ENCODE measurements at places on chromosomes 2 and 18.

- DNase-seq = no peak
These were observed 100.8 kb upstream of the MYCN start for GRCh38 chr2:15839426-15840124.

DNA sequence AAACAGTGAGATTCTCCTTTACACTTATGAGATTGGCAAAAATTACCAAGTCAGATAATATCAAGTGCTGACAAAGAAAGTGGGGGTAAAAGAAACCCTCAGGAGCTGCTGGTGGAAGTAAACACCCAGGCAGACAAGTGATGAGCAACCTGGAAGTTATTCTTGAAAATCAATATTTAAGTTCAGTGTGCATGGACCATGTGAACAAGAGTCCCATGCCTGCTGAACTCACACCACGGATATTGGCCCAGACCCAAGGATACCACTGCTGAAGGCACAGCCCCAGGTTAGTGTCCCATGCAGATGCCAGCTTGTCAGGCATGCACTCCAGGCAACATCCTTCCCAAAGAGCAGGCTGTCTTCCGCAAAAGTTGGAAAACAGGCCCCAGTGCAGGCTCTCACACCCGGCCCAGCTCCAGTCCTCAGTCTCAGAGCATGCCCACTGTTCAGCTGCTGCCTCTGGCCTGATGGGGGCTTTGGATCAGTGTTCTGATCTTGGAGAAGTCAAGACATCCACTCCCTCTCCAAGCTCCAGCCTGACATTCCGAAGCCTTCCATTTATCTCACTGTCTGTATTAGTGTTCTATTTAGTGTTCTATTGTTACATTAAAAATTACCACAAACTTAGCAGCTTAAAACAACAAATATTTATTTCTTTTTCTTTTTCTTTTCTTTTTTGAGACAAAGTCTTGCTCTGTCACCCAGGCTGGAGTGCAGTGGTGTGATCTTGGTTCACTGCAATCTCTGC is 70.0 kb downstream of the HS1BP3 start:
- no peak for DNase-seq

- no peak for DNase-seq
These were observed 34.8 kb downstream of the HAT1 start for GRCh38 chr2:171957061-171957460.

DNA sequence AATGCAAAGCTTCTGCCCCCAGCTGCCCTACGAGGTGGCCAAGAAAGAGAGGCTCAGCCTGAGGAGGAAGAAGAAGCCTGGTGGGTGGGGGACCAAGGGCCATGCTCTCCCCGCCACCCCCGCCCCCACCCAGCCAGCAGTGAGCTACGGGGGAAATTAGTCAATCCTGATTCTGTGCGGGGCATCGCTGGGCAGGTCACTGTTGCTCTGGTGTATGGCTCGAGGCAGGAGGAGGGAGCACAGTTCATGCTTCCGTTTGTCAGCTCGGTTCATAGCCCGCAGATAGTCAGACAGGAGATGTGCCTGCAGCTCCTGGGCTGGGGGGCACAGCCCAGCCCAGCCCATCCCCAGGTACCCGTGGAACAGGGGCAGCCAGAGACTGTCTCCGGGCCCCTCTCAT is 17.1 kb downstream of the RAMP1 start:
- no peak for DNase-seq

GRCh38 chr2:238938003-238938400 is 90.1 kb downstream of the TWIST2 start:
- no peak for DNase-seq

DNA sequence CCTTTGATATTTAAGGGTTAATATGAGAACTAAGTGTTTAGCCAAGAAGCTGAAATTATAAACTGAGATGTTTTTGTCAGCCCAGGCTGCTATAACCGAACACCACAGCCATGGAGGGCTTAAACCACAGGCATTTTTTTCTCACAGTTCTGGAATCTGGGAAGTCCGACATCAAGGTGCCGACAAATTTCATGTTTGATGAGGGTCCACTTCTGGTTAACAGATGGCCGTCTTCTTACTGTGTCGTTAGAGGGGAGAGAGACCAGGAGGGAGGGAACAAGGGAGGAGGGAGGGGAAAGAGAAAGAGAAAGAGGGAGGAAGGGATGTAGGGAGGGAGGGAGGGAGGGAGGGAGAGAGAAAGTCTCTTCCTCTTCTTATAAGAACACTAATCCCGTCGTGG is 6.5 kb upstream of the CNDP2 start:
- DNase-seq = no peak

GRCh38 chr18:427005-427404 is 73.5 kb downstream of the COLEC12 start:
- no peak for DNase-seq

- DNase-seq = no peak
These were observed 129.2 kb downstream of the KLHL29 start for GRCh38 chr2:23513872-23514793.

DNA sequence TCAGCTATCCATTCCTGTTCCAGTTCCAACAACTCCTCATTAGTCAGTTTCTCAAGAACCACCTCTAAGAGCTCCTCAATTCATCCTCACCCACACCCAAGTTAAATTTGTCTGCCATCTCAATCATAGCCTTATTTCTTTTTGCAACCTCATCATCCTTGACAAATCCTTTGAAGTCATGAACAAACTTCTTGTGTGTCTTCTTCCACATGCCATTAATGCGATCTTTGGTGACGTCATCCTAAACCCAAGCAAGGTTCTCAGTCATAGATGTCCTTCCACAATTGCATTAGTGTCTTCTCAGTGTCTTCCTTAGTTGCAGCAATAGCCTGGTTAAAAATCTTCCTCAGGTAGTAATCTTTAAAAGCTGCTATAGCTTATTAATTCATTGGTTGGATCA is 71.2 kb upstream of the FSIP2 start:
- no peak for DNase-seq

DNA sequence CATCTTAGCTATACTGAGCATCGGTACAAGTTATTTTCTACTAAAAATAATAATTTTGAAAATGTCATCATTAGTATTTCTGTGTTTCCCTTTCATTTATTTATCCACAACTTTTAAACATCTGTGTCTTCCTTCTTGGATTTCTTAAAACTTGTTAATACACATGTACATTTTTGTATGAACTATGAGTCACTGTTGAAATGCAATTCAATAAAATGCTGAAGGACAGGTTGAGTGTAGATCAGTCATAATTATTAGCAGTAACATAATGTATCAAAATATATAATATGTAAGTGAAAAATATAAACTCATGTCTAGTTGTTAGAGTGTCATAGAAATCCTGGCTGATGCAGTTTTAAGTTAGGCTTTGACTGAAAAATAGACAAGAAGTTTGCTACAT is 115.9 kb downstream of the MEIS1 start:
- no peak for DNase-seq

DNA sequence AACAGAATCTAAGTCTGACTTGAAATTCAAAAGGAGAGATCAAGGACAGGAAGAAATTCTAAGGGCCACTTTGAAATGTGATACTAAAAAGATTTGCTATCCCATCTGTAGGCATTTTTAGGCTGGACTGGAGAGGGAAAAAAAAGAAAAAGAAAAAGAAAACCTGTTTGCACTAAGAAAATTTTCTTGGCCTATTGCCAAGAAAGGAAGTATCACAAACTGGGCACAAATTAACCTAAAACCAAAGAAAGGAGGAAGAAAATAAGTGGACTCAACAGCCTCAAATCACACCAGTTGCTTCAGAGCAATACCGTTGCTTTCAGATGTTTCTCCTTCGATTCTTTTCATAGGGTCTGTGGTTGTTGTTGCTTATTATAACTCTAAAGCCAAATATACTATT is 287.9 kb upstream of the VRK2 start:
- no peak for DNase-seq

DNA sequence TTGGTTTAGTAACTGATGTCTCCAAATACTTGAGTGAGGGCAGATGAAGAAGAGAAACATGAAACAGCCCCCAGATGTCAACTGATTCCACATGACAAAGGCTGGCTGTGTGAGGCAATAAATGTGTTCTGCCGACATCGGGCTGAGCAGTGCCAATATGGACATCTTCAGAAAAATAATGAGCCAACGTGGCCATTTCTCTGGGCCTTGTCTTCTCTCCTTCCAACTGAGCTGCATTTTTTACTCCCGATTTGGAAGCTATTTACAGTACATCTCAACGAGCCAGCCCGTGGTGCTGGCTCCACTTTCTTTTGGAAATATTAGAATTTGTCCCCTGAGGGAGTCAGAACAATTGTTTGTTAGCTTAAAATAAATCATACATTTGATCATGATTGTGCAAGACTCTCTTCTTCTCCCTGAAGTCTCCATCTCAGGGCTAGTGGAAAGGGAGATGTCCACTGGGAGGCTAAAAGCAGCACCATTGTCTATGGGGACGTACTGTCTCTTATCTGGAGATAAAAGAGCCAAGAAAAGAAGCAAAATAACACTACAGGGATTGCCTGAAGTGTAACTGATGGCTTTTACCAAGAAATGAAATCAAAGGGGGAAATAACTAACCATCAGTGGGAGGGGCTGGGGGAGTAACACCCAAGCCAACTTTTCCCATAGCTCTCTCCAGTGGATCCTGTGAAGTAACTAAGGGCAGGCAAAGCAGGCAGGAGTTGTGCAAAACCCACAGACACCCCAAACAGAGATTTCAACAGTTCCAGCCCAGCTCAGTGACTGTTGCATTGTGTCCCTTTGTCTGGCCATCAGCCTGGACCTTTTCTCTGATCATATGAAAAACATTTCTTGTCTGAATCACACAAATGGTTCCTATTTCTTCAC is 114.8 kb downstream of the RDH14 start:
- DNase-seq = no peak

DNA sequence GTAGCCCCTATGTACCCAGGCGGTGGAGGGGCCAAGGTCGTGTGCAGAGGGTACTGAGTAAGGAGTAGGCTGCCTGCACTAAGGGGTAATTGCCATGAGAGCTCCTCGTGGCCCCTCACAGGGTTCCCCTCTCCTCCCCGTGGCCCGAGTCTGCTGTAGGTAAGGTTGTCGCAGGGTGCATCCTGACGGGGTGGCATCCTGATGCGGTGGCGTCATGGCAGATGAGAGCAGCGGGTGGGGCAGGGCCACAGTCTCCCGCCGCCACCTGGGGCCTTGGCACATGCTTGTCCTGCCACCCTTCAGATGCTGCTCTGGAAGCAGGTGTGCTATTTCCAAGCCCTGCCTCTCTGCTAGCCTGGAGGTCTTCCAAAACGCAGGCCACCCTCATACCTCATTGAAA is 89.7 kb downstream of the EIPR1 start:
- DNase-seq = no peak

DNA sequence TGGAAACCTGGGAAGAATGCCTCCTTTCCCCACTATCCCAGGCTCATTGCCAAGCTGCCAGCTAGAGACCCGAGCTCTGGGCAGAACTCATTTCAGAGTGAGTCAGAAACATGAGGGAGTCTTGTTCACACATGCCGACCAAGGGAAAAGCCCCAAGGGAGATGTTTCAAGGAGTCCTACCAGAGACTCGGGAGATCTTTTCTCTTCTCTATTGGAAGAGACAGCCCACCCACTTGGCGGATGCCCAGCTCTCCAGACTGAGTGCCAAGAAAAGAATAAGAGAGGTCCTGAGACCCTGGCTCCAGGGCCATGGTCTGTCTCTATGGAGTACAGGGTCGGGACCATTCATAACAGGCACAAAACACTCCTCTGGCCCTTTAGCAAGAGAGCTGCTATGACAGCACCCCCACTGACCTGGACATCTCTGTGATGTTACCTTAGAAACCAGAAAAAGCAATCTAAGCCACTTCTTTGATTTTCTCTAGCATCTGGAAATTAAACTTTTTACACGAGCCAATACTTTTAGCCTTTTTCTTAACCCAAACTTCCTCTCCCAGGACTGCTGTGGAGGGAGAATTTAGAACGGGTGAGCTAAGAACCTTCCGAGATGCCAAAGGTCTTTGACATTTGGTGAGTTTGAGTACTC is 18.5 kb upstream of the IGFBP5 start:
- no peak for DNase-seq

DNA sequence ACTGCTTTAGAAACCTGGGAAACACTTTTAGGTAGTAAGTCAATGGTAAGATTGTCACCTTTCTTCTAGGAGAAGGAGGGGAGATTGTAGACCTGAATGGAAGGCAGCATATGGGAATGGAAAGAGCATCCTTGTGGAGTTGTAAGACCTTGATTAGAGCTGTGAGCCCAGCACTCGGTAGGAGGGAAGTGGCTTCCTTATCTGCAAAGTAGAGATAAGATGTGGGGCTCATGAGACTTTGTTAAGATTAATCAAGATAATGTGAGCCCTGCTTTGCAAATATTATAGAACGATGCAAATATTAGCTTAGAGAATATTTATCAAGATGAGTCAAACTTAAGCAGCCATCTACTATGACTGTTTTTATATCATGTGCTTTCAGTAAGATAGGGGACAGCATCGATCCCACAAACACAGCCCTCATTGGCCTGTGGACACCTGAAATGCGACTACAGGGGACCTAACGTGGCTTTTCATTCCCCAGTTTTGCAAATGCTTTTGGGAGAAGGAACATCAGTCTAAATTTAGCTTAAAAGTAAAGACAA is 243.7 kb downstream of the LTBP1 start:
- no peak for DNase-seq

GRCh38 chr2:111100087-111100764 is 20.5 kb upstream of the BCL2L11 start:
- no peak for DNase-seq

DNA sequence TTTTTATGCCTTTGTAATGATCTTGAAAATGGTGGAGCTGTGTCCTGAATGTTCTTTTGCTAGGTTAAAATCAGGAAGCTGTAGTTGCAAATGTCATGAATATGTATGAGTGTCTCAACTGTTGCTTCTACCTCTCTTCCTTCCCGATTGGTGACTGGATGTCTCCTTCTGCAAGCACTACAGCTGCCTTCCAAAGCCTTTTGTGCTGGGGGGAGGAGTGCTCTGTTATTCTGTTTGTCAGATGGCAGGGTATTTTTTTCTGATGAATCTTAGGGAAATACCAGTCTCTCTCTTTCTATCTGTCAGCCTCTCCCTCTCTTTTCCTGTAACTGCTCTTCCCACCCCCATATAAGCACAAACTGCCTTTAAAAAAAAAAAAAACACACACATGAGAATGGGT is 1396.3 kb upstream of the CELF4 start:
- no peak for DNase-seq

GRCh38 chr2:222707689-222708273 is 36.3 kb downstream of the MOGAT1 start:
- no peak for DNase-seq

DNA sequence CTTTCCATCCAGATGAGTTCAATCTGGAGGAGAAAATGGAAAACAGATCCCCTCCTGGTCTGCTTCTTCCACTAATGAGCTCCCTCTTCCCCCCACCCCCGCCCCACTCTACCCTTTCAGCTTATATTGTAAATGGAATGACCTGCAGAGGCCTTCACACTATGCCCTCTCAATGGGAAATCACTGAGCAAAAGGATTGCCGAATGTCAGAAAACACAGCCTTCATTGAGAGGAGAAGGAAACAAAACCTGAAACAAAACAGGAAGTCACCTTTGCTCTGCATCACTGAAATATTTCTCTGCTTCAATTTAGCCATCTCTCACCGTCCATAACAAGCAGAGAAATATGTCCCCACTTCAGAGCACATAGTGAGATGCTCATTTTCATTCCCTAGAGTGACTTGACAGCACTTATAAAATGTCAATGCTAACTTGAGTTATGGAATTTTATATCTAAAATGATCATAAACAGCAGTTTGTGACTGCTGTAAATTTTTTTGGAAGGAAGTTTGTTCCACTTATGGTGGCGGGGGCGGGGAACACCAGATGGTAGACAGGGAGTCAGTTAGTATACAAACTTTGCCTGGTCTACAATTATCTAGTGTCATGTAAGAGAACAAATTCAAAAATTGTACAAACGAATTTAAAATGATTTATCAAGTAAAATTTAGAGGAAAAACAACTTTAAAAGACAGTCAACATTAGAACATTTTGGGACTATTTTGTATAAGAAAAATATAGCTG is 1.8 kb upstream of the FRZB start:
- DNase-seq = no peak
